ENCODE measurements at places on chromosomes 5 and 9.

DNA sequence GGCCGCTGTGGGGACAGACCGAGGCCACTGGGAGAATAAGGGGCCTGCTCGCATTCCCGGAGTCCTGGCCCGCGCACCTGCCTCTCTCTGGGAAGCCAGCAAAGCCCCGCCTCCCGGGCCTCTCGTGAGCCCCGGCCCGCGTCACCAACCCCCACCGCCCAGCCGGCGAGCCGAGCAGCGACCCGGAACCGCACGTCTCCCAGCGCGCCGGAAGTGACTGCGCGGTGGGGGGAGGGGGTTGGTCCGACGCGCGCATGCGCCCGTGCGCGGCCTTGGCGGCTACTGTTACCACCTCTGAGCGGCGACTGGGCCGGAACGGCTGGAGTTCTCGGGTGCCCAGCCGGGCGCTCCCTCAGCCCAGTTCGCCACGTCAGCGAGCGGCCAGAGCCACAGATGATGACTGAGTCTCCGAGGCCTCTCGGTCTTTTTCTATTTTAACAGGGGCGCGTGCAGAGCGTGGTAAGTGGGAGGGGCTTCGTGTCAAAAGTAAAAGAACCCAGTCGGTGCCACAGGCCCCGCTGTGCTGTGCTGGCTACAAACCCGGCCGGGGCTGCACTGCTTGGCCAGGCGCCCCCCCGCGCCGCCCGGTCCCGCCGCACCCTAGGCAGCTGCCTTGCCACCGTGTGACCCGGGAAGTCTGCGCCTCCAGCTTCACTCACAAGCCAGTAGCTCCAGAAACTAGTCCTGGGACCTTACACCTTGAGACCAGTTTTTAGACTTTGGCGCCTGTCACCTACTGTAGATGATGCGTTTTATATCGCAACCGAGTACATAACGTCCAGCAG, at the start of gene GOLGA1:
GOLGA1 (minus strand) TSS at position 190 of the 785 bp plus-strand sequence. CDS start 2,372 bp downstream, outside the sequence.
- DNase-seq: peak; percentile 97

- no peak for DNase-seq
Observed at GRCh38 chr5:151477101-151477500, 29.7 kb downstream of the SLC36A1 start.

DNA sequence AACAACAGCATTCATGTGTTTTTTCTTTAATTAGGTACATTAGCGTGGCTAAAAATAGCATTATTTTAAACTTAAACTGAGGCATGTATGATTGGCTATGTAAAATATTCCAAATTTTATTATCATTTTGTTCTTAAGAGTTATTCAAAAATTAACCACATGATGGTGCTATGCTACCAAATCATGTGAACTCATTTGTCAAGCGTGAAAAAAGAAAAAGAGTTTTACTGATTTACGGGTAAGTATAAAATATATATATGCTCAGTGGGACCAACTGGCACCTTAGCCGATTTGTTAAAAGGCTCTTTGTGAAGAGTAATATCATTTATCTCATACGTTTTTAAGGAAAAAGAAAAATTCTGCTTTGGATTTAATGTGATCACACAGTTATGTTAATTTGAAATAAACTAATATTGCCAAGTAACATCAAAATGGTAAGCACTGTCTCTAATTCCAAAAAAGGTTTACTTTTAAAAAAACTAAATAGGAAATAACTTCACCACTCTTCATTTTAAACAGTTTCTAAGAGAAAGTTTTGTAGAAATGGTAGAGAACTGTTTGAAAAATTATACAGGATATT, 1042.3 kb downstream of the CDH12 start:
- no peak for DNase-seq

DNA sequence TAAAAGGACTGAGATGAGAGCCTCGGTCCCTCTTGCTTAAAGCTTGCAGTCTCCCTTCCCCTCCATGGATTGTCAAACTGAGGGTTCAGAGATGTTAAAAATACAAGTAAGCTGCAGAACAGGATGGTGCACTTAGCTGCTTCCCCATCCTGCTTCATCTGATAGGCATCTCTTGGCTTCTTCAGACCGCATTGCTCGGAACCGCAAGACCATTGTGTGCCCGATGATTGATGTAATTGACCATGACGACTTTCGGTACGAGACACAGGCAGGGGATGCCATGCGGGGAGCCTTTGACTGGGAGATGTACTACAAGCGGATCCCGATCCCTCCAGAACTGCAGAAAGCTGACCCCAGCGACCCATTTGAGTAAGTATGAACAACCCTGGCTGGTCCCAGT, 65.5 kb upstream of the SAP30L start:
- DNase-seq: no peak

DNA sequence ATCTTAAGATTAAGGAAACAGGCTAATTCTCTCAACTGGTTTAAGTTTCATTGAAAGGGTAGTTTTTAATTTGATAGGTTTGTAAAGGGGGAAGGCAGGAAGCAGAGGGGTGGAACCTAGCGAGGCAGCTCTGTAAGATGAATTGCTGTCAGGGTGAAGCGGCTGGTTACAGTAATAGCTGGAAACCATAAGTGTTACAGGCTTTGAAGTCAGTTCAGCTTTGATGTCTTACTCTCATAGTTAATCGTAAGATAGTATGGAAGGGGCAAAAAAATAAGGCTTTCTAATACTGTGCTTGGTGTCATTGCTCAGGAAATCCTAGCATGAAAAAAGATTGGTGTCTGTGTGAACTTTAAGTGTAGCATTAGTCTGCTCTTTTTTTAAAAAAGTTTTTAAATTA, 20.3 kb downstream of the POU5F2 start:
- DNase-seq: no peak

DNA sequence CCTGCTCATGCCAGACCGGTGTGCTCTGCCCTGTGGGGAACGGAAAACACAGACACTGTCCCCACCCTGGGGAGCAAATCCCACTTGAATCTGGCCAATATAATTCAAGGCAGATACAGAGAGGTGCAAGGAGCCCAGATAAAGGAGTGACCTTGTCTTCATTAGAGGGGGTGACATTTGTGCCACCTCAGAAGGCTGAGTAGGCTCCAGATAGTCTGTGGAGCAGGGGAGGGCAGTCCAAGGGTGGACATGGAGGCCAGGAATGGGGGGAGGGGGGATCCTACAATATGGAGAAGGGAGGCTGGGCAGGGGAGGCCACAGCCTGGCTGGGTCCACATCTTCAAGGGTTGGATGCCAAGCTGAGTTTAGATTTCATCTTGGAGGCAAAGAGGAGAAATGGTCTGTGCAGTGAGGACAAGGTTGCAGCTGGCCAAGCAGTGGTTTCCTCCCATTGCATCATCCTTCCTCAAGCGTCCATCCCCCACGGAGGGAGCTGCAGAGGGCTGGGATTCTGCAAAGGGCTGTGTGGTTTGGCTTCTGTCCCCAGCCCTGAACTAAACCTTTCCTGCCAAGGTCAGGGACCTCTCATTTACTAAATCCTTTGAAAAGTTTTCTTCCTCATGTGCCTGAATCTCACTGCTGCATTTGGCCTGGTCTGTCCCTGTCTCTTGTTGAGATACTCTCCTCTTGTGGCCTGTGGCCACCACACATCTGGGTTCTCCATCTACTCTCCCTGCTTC, 60.1 kb downstream of the GALNT12 start:
- peak; percentile 81 for DNase-seq

DNA sequence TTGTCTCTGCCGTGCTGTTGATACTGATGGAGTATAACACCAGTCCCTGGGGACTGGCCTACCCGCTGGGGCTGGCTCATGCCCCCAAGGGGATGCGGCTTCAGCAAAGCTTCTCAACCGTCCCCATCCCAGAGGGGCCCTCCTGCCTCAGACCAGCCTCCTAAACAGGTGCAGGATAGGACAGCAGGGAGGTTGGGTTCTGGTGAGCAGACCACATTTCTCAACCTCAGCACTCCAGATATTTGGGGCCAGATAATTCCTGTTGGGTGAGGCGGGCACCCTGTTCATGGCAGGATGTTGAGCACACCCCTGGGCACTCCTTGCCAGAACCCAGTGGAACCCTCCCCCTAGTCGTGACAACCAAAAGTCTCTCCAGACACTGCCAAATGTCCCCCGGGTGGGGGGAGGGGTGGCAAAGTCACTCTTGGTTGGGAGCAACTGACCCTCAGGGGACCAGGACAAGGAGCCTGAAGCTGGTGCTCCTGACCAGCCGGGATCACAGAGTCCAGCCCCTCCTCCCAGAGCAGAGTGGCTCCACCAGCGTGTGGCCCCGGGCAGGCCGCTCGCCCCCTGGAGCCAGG, 107.8 kb downstream of the ZNF354C start:
- peak; percentile 54 for DNase-seq

- DNase-seq: no peak
Observed at GRCh38 chr5:96868603-96869371, 7.5 kb upstream of the ERAP2 start.

DNA sequence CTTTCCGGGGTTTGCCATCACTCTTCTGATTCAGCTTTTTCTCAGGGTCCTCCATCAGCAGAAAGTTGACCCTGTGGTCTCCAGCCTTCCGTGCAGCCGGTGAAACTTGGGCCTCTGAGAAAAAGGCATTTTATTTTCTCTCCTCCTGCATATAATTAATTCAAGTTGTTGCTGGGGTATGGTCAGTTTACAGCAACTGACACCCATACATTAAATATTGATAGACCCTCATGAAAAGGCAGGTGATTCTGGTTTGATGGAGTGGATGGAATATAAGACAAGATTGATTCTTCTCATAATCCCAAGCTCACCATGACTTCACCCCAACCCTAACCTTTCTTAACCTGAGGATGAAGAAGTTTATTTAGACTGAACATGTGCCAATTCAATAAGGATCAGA, at the start of gene GRXCR2:
GRXCR2 (minus strand) TSS at position 101 of the 400 bp plus-strand sequence; CDS start at position 55, 46 bp downstream.
- no peak for DNase-seq

- DNase-seq: no peak
Observed at GRCh38 chr5:157835041-157835440, 23.9 kb downstream of the CLINT1 start.

- DNase-seq: no peak
Observed at GRCh38 chr5:36751886-36752285, 124.7 kb upstream of the NIPBL start.

GRCh38 chr9:137006116-137007003, 10.0 kb upstream of the CLIC3 start:
- DNase-seq: no peak

GRCh38 chr5:125411071-125411743, 664.8 kb upstream of the ZNF608 start:
- peak; percentile 35 for DNase-seq

GRCh38 chr5:112921026-112921832, 798 bp downstream of the REEP5 start:
- peak; percentile 79 for DNase-seq

DNA sequence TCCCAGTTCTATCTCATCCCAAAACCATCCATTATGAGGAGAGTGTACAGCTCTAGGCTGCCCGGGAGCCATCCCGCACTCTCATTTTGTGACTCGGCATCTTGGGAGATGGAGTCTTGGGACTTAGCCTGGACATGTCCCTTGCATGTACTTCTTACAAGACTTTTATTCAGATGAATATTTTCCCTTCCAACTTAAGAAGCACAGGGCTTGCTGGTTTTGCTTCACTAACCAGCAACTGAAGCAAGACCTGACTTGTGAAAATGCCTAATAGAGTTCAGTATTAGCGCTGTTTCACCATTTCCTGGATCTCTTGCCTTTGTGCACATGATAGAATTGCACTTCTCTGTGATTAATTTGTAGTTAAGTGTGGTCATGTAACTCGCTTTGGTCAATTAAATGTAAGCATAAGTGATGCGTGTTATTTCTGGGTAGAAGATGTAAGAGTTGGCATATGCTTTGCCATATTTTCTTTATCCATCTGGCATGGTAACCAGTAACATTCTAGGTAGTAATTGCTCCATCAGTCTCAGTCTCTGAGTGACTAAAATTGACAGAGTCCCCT, 55.8 kb downstream of the PDCD1LG2 start:
- DNase-seq: no peak

DNA sequence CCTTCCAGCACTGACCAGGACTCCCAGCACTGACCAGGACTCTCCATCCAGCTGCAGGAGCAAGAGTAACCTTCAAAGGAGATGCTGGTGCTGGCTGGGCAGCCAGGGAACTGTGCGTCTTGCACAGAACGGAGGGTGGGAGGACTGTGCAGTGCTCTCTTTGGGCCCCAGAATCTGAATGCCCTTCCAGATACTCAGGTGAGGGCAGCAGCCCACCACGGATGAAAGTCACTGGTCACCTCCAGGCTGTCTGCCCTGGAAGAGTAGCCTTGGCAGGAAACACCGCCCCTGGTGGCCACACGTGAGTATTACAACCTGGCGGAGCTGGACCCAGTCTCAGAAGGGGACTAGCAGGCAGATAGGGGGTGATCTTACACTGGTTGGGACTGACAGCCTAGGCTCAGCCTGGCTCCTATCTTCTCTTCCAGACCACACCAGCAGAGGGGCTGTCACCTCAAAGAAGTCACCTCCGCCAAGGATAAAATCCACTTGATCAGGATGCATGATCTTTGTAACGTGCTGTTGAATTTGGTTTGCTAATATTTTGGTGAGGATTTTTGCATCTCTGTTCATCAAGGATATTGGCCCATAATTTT, 4.8 kb upstream of the SARDH start:
- peak; percentile 70 for DNase-seq

All from aorta (tissue), 5 donors.